Hypothalamus (tissue), 51 donors: ENCODE measurements at places on chromosomes 7 and 10.

DNA sequence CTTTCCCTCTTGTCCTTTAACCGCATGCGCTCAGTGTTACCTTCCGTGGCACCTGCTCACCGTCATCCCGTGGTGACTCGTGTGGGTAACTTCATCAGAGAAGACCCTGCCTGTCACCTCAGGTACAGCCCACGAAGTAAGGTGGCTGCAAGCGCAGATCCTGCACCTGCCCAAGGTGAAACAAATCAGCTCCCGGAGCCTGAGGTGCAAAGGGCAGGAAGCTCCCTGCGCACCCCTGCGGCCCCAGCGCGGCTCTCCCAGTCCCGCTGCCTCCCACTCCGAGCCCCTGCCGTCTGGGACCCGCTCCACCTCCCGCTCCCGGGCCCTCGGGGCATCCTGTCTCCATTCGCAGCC lies 110.9 kb upstream of the LANCL2 start:
- no peak for DNase-seq

DNA sequence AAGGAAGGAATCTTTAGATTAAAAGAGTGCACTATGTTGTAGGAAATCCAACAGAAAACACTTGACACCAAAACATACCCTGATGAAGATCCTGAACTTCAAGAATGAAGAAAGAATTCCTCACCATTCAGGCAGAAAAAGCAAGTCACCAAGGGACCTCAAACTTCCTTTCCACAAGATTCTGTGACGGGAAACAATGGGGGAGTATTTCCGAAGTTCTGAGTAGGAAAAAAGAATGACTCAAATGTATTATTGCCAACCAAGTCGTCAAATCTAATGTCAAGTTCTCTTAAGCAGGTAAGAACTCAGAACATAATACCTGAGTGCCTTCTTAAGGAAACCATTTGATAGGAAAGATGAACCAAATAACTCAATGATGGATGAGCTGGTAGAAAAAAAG lies 44.7 kb upstream of the MTURN start:
- no peak for DNase-seq

DNA sequence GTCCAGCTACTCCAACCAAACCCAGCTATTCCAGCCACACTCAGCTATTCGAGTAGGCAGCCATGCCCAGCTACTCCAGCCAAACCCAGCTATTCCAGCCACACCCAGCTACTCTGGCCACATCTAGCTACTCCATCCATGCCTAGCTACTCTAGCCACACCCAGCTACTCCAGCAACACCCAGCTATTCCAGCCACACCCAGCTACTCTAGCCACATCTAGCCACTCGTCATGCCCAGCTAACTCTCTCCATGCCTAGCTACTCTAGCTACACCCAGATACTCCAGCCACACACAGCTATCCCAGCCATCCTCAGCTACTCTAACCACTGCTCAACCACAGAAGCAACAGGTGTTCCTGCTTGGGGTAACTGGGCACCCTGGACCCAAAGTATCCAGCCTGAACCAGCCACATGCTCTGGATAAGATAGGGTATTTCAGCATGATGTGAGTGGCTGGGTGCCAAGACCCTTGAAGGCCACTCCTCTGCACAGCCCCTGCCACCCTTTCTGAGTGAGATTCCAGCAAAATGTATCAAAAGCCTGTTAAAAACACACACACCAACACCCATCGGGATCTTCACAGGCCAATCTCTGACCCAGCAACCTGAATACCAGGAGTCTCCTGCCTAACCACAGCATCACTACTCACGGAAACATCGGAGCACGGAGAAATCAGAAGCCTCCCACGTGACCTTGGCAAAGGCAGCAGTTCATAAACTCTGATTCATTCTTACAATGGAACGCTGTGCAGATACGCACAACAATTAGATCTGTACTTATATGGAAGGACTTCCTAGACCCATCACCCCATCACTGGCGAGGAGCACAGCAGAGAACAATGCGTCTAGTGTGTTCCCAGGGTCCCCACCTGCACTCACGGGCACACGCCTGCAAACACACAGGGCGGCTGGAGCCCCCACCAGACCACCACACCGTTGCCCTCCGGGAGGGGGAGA lies 51.8 kb upstream of the DNAAF5 start:
- DNase-seq, result no peak

DNA sequence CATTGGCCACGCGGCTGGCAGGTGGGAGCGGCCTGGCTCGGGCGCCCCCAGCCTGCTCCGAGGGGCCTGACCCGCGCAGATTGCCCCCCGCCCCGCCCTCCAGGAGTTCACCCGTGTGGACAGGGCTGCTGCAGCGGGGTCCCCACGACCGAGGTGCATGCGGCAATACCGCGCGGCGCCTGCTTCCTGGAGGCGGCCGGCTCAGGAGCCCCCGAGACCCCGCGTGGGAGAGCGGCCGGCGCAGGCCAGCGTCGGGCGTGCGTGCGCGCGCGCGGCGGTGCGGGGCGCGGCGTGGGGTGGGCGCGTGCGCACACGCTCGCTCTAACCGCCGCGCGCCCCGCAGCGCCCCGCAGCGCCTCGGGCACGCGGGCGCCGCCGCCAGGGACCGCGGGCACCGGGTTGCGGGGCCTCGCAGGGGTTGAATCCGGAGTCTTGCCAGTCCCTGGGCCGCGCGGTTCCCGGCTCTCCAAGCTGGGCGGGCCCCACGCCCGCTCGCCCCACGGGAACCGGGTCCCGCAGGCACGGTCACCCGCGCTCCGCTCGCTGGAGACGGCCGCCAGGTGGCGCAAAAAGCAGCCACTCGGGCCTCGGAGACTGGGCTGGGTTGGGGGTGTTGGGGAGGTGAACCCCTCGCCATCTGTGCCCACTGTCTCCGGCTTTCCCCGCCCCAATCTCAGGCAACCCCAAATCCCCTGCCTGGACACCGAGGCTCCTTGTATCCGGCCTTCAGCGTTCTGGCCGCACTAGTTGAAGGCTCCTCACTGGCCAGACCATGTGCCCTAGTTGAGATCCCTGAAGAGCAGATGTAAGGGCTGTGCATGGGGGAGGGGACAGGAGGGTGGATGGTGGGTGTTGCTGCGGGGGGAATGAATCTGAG lies 1.3 kb upstream of the ACHE start:
- DNase-seq, result peak; percentile 67

DNA sequence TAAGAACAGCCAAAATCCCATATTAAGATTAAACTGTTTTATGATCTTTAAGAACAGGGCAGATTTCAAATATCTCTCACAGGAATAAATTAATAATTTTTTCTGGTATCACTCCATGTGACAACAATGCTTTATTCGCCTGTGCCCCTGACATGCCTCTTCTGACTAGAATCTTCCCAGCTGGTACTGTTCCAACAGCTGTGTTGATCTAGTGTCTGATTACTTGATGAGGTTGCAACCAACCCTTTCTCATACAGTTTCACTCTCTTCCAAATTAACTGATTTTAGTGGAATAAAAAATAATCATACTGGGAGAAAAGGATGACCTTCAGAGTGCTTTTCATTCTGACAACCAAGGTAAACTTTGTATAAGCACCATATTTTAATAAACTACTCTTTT lies 151.9 kb downstream of the CHRM2 start:
- no peak for DNase-seq

DNA sequence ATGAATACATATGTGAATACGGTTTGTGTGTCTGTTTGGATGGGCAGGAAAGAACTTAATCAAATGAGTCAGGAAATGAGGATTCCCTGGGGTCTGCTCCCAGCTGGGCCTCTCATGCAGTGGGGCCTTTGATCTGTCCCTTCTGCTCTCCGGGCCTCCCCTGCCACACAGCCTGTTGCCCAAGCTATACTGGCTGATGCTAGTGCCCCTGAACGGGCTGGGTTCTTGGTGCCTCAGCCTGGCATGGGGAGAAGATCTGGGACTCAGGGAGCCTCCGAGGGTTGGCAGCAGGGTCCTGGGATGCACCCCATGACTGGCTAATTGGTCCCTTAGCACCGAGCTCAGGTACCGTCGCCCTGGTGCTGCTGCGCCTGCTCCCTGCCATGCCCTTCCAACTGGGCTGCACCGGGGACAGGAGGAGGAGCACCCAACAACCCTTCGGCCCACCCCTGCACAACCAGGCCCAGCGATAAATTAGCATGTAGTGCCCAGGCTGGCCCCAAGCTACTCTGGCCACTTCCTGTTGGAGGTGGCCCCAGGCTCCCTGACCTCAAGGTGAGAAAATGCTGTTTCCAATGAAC lies 59.9 kb upstream of the DUSP5 start:
- no peak for DNase-seq

GRCh38 chr7:98823226-98823625 lies 46.6 kb downstream of the TMEM130 start:
- DNase-seq, result no peak
